ENCODE measurements at places on chromosomes 12 and 14.

DNA sequence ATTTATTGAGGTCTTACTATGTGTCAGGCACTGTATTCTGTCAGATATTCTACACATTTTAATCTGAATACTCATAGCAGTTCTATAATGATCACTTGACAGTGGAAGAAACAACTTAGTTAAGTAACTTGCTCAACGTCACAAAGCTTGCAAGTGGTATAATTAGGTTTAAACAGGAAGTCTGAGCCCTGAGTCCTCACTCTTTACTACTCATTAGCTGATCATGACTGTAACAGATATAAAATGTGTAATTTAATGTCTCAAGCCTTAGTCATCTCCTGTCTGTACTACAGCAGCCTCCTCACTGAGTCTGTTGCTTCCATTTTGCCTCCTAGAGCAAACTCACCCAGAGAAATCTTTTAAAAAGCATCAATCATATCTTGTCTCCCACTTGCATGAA lies 38.9 kb downstream of the PPP4R4 start:
- no peak for DNase-seq

DNA sequence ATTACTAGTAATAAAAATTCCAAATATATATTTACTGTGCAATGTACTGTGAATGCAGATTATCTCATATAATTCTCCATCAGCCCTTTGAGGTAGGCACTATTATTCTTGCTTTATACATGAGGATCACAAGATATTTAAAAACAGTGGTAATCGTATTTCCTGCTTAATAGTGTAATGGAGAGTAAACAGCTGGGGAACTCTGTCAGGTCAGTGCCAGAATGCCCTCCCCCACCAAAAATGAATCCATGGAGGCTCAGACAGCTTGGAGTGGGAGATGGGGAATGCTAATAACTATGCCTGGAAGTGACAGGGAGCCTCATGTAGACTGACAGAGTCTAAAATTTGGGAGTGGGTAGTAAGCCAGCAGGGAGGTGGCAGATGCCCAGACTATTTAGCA lies 153.6 kb downstream of the PAH start:
- DNase-seq: no peak

DNA sequence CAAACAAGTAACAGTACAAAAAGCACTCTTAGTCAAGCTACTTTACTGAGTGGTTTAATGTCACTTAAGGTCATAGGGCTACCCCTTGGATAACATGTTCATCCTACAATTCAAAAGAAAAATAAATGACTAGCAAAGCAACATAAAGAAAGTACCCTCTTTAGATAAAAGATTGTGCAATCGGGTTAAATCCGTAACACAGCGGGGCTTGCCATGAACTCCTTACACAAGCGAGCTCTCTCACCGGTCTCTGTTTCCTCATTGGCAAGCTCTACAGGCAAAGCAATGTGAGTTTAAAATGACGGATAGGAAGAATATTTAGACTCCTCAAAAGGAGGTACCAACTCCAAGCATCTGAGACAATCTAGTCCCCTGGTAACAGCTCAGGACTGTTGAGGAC lies 140.6 kb downstream of the EGLN3 start:
- DNase-seq: no peak

DNA sequence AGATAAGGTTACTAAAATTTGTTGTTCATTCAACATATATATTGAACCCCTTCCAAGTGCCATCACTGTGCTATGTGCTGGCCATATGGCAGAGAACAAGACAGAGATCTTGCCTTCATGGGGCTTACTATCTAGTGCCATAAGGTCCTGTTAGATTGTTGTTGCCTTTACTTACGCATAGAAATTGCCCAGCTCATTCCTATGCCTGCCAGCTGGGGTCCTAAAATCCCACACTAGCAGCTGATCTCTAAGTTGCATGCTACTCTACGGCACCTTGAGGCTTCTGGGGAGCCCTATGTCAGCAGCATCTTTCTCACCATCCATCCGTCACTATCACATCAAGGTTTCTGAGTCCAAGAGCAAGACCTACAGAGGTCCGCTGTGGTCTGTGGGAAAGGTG lies 1.4 kb upstream of the KCNK10 start:
- DNase-seq: no peak

DNA sequence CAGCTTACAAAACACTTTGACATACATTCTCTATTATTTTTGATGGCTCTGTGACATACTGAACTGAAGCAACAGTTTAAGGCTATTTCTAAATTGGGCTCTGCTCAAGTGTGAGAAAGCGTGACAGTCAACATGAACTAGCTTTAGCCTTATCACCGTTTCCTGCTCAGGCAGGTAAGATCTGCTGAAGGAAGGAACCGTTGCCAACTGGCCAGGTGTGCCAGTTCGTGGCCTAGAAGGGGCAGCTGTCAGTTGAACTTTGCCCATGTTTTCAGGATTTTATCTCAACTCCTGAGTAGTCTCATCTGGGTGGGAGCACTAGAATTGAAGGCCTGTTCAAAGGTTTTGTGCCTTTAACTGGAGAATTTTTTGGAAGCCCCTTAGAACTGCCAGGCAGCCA lies 79.5 kb downstream of the ETV6 start:
- no peak for DNase-seq

- DNase-seq: no peak
Observed at GRCh38 chr12:121172145-121172544, 37.8 kb upstream of the P2RX4 start.

DNA sequence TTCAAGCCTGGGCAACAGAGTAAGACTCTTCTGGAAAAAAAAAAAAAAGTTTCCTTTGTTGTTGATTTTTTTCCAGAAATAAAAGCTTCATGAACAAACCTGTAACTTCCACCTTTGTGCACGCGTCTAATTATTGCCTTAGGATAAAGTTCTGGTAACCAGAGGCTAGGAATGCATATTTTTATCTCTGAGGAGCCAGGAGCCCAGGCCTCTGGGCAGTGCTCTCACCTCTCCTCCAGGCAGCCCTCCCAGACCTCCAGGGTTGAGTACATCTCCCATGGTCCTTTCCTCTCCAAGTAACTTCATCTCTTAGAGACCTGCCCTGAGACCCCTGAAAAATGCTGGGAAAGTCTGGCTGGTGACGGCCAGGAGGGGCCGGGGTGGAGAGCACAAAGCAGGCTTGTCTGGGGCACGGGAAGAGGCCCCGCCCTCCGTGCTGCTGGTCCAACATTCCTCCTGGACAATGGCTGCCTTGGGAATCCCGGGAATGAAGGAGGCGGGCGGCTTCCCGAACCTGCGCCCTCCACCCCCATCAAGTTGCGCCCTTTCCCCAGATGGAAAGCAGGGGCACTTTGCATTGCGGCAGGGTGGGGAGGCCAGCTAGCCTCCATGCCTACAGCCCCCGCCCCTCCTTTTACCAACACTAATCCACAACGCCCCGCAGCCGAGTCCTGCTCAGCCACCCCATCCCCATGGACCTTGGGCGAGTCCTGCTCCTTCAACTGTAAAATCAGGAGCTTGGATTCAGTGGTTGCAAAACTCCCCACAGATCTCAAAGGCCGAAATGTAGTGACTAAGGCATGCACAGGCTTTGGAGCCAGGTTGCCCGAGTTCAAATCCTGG lies 7.3 kb upstream of the FIGNL2 start:
- DNase-seq: no peak

- DNase-seq: no peak
Observed at GRCh38 chr14:105931808-105932483, 405.6 kb downstream of the TMEM121 start.

DNA sequence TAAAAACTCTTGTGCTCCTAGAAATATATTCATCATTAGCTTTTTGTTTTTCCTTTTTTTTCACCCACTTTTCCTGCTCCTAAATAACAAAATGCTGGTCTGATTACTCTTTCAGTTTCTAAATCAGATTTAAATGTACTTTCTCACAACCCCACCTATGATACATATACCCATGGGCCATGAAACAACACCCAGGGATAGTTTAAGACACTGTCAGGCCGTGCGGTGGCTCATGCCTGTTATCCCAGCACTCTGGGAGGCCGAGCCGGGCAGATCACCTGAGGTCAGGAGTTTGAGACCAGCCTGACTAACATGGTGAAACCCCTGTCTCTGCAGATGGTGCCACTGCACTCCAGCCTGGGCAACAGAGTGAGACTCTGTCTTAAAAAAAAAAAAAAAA lies 1.6 kb upstream of the NUMB start:
- DNase-seq: no peak

- no peak for DNase-seq
Observed at GRCh38 chr14:20632448-20632830, 9.1 kb downstream of the OR6S1 start.

DNA sequence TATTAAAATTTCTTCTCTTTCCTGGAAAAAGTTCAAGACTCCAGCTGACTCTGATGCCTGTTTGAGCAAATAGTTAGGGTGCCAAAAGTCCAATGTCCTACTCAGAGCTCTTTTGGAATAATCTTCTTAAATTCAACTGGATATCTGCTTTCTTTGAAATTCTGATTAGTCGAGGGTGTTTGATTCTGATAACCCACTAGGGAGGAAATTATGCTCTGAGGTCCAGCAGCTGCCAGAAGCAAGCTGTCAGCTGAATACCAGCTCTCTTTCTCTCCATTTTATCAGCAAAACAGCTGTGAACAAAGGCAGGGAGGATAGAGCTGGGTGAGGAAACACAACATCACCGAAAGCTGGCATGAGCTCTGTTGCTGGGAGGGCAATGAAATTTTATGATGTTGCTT lies 141.5 kb downstream of the CAND1 start:
- DNase-seq: no peak

- DNase-seq: no peak
Observed at GRCh38 chr12:11689591-11690186, 40.2 kb downstream of the ETV6 start.

DNA sequence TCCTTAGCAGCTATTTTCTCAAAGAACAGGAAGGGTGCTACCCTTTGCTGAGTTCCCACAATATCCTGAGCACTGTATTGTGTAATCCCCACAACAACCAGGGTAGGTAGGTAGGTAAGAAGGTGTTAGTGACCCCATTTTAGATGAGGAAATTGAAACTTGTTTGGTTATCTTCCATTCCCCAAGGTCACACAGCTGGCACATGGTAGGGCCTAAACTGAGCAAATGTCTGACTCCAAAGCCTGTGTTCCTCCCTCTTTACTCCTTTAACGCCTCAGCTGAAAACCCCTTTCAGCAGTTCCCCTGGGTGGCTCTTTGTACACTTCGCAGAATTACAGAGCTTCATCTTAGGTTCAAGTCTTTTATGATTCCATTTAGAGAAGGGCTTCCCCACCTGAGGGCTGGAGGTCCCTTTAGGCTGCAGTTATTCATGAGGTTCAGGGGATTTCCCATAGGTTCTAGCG lies 26.5 kb upstream of the RIC8B start:
- DNase-seq: no peak

GRCh38 chr12:26580619-26581018 lies 252.4 kb downstream of the ITPR2 start:
- DNase-seq: no peak

DNA sequence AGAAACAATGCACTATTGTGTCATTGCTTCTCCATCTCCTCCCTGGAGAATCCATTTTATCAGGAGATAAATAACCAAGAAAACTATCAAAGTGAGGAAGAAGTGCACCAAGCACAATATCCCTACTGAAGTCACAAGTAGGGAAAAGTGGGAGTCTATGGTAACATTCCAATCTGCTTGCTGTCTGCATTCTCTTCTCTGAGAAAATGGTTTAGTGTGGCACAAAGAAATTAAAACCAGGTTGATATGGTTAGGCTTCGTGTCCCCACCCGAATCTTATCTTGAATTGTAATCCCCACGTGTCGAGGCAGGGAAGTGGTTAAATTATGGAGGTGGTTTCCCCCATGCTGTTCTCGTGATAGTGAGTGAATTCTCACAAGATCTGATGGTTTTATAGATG lies 209.7 kb downstream of the PRKD1 start:
- DNase-seq: no peak

DNA sequence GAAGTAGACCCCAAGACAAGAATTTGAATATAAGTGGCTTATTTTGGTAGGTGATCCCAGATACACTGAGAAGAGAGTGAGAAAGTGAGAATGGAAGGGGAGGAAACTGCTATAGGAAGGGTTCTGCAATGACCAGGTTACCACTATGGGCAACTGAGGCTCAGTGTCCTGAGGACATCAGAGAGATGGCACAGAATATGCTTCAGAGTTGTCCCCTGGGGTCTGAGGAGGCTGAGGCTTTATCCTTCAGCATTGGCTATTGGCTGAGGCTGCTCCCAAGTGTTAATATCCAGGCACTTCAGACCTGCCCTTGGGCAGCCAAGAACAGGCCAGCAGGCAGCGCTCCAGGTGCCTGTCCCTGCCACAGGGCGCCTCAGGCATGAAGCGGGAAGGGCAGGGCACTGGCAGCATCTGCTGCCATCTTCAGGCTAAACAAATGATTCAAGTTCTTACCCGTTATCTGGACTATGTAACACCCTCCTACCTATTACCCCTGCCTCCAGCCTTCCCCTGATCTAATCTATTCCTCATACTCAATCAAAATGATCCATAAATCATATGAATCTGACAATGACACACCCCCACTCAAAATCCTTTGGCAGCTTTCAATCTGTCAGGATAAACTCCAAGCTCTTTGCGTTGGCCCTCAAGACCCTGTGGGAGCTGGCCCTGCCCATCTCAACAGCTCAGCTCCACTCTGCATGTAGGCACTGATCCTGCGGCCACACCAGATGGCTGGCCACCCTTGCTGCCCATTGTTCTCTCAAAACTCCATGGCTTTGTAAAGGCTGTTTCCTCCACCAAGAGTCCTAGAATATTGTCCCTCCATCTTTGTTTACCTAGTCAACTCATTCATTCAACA lies 42.4 kb downstream of the CKAP4 start:
- peak; percentile 55 for DNase-seq

GRCh38 chr12:131506426-131506825 lies 204.5 kb upstream of the SFSWAP start:
- no peak for DNase-seq

DNA sequence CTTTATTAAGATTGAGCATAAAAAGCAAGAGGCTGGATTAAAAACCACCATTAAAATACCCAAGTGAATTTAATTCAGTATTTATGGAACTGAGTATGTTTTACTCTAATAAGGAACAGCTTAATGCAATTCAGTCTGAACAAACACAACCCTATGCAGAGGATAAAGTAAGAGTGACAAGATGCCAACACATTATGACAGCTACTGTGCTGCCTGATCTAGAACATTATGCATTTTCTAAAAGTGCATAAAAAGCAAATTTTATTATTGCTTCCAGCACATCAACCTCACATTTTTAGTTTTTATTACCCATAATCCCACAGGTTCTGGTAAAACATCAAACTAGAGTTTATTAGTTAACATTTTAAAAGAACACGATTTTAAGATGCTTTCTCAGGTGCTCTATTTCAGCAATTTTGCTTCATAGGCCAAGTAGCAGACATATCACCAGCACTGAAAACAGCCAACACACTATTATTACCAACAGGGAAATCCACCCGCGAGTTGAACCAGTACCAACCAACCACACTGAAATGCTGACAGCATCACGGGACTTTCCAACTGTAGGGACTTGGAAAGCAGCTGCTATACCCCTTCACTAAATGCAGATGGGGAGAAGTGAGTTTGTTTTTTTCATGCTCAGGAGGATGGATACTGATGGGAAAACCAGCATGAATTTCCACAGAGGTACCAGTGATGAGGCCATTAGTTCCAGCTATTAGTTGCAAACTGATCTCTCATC lies 372.1 kb downstream of the KCNH5 start:
- DNase-seq: no peak
